ENCODE measurements at places on chromosomes 1 and 21. TPM values are rescaled to one million over a fixed set of nuclear protein-coding genes. Genes with fewer than 3 reads are reported as not detected.
A peak's percentile ranks its signal among the peaks of the same experiment; 100 is the strongest.

DNA sequence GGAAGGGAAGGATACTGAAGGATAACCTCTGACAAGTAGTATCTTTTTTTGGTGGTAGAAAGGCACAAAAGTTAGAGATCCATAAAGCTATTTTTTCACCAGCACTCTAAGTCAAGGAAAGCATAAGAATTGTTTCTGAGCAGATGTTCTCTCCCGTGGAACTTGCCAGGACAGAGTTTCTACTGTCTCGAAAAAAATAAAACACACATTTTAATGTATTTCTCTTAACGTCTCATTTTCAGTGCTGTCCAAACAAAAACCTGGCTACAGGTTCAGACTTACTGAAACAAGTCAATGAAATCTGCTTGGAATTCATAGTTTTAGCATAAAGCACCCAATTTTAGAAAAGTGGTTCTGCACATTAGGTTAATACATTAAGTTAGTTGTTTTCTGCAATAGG, 338.3 kb downstream of the LTN1 start:
- no peak for DNase-seq

GRCh38 chr1:21272540-21272939, 17.7 kb downstream of the ECE1 start:
- no peak for DNase-seq

DNA sequence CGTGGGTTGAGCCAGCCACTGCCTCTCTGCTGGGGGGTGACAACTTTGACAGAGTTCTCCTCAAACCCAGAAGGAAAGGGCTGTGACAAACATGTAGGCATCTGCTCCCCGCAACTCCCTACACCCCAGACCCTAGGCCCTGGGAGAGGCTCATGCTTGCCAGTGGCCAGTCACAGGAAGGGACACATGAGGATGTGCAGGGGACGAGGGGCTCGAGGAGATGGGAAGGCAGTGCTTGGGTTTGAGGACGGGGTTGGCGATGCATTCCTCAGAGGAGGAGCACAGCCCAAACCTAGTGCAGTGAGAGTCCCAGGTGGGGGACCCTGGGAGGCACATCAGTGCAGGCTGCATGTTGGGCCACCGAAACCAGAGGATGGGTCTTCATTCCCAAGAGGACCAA, 62.1 kb downstream of the STUM start:
- DNase-seq: no peak

GRCh38 chr1:67850151-67850551, 16.9 kb upstream of the GNG12 start:
- peak; percentile 25 for DNase-seq

DNA sequence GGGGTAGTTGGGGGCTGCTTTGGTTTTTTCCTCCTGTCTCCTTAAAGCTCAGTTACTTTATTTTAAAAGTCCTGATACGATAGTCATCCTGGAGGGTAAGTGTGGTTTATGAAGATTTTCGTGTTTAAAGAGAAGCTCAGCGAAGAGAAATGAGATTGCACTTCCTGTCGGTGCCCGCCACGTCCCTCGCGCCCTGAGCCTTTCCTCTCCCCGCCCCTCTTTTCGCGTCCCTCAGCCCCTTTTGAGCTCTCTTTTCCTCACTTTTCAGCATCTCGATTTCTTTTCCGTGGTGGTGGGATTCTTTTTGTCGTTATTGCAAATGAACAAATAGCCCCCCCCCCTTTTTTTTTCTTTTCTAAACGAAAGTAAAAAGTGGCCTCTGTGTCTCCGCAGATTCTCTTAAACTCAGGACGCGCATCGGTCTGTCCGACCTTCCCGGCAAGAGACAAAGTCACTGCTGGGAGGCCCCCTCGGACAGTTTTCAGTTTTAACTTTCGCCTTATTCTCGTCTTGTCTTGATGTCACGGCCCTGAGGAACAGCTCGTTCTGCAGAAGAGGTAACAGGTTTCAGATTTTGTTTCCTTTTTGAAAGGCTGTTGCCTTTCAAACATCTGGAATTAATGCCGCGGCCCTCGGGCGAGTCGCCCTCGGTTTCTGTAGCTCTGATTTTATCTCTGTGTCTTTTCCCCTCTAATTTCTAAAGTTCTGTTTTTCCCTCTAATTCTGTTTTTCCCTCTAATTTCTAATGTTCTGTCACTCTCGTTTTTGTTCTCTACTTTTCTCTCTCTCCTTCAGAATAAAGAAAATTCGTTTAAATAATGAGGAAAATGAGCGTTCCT, 1.0 kb upstream of the DMRTA2 start:
- no peak for DNase-seq

DNA sequence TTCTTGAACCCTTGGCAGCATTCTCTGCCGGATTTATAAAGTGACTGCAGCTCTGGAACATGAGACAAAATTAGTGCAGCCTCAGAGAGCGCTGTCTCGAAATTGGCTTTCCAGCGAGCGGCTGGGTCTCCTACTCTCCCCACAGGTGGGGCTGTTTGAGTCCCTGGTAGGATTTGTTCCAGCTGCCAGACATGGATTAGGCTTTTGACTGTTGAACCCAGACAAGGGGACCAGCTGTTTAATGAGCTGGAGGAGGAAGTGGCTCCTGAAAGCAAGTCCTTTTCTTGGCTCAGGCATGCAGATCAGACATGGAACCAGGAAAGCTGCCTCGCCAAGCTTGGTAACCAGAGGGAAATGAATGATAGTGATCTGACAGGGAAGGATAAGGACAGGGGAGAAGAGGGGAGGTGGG, 69.6 kb downstream of the UBIAD1 start:
- no peak for DNase-seq

- DNase-seq: no peak
Observed at GRCh38 chr1:204705888-204706837, 20.6 kb upstream of the LRRN2 start.

GRCh38 chr1:221800831-221801230, 58.9 kb upstream of the DUSP10 start:
- no peak for DNase-seq

- DNase-seq: no peak
Observed at GRCh38 chr1:107474877-107475612, 334.2 kb downstream of the NTNG1 start.

GRCh38 chr1:170682169-170682568, 18.2 kb downstream of the PRRX1 start:
- no peak for DNase-seq

- no peak for DNase-seq
Observed at GRCh38 chr1:8600336-8600735, 217.1 kb downstream of the RERE start.

DNA sequence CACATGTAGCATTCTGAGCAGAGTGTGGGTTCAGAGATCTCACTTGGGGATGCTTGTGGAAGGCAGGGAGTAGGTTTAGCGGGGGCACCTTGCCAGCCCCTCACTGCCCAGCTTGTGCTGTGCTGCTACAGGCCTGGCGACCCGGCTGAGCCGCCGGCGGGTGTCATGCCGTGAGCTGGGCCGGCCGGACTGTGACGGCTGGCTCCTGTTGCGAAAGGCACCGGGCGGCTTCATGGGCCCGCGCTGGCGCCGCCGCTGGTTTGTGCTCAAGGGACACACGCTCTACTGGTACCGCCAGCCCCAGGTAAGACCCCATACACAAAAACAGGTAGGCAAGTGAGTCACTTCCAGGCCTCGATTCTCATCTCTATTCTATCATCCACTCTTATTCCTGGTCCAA, 5.5 kb upstream of the CATSPER4 start:
- no peak for DNase-seq

DNA sequence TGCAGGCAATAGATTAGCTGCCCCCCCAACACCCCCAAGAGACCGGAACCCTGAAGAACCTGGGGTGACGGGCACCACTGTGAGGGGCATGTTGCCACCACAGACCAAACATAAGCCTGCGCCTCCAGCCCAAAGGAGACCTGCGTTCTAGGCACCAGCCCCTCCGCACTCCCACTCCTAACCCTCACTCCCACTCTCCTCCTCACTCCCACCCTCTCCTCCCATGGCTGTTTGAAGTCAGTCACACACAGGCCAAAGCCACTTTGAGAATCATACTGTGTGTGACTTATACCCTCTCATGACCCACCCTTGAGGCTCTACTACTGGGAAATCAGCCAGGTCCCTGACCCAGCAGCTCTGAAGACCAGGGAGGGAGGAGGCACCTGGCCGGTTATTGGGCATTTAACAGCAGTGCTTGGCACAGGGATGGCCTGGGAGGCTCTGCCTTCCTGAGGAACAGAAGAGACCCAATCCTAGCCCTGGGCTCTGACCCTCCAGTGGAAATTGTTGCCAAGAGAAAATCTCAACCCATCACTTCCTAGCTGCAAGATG, 43.5 kb downstream of the FBXO2 start:
- no peak for DNase-seq

DNA sequence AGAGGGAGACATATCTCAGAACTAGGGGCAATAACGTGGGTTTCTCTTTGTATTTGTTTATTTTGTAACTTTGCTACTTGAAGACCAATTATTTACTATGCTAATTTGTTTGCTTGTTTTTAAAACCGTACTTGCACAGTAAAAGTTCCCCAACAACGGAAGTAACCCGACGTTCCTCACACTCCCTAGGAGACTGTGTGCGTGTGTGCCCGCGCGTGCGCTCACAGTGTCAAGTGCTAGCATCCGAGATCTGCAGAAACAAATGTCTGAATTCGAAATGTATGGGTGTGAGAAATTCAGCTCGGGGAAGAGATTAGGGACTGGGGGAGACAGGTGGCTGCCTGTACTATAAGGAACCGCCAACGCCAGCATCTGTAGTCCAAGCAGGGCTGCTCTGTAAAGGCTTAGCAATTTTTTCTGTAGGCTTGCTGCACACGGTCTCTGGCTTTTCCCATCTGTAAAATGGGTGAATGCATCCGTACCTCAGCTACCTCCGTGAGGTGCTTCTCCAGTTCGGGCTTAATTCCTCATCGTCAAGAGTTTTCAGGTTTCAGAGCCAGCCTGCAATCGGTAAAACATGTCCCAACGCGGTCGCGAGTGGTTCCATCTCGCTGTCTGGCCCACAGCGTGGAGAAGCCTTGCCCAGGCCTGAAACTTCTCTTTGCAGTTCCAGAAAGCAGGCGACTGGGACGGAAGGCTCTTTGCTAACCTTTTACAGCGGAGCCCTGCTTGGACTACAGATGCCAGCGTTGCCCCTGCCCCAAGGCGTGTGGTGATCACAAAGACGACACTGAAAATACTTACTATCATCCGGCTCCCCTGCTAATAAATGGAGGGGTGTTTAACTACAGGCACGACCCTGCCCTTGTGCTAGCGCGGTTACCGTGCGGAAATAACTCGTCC, 1.3 kb upstream of the OLIG2 start:
- no peak for DNase-seq

- peak; percentile 14 for DNase-seq
Observed at GRCh38 chr1:212752252-212752933, 39.2 kb downstream of the NSL1 start.

GRCh38 chr1:244349103-244349531, 102.6 kb downstream of the ADSS2 start:
- no peak for DNase-seq

DNA sequence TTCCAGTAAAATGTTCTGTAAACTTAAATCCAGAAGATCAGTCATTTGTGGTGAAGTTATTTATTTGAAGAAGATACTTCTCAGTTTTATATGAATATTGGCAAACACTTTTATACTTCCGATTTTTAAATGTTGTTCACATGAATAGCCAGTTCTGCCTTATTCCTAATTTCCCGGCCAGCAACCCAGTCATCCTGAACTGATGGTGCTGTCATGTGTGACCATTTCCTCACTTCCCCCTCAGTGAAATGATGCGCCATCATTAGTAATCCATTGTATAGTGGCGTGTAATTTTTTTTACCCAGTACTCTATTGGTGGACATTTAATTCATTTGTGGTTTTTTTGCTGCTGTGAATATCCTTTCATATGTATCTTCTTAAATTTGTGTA, 16.4 kb downstream of the GPSM2 start:
- no peak for DNase-seq

- DNase-seq: no peak
Observed at GRCh38 chr1:35488336-35488735, 68.9 kb downstream of the KIAA0319L start.

- no peak for DNase-seq
Observed at GRCh38 chr1:228147768-228148167, 2.0 kb upstream of the GJC2 start.

DNA sequence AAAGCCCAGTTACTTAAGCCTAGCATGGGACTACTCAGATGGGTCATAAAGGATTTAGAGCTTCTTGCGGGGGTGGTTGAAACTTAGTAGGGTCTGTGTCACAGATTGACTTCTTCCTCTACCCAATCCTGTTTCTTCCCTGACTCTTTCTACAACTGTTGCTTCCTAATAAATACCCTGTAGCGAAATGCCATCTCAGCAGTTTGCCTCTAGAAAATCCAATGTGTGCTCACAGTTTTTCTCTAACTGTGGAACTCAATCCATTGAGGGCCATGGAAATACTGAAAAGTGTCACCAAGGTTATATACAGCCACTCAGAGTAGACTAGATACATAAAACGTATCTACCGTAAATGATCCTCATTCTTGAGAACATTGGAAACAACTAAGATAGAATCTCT, 217.7 kb downstream of the COL24A1 start:
- DNase-seq: no peak

GRCh38 chr1:67376381-67376780, 53.8 kb downstream of the SERBP1 start:
- DNase-seq: no peak

DNA sequence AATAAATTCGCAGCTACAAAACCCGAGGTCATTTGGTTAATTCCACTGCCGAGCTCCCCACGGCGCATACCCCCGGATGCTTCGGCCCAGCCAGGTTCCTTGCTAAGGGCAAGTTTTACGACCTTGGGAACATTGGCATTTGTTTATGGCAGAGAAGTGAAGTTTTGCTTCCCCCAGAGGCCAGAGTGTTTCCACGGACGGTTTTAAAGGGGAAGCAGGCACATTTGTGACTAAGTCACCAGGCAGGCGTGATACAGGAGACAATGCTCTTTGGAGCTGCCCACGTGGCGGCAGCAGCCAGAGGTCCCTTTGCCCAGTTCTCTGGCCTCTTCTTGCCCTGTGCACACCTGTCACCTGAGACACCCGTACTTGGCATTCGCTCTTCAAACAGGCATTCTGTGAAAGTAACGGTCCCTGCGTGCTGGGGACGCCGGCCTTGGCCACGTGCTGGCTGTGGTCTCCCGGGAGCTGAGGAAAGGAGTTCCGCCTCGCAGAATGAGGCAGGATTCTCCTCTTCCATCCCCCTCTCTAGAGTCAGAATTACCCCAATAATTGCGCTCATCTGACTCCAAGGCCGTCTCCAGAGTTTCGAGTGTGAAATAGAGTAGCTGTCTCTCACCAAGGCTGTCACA, 138.3 kb downstream of the PRDM16 start:
- DNase-seq: no peak

The RGS16 gene
- total RNA-seq: 22.5 TPM

The IL12RB2 gene
- total RNA-seq: not detected

The FLVCR1 gene
- 21.2 TPM for total RNA-seq

The ATP1A2 gene
- total RNA-seq: not detected

The SH2D5 gene
- 0.68 TPM for total RNA-seq

The PGLYRP4 gene
- not detected for total RNA-seq

The BRINP2 gene
- not detected for total RNA-seq

The CRYAA gene
- not detected for total RNA-seq

The SLAMF7 gene
- not detected for total RNA-seq

Data from OCI-LY7 (cell line).